ENCODE measurements at places on chromosomes 7 and 10.

GRCh38 chr10:101415884-101416283 lies 61.9 kb downstream of the BTRC start:
- no peak for DNase-seq

- no peak for DNase-seq
These were observed 106.8 kb upstream of the FAM133B start for GRCh38 chr7:92697012-92697411.

DNA sequence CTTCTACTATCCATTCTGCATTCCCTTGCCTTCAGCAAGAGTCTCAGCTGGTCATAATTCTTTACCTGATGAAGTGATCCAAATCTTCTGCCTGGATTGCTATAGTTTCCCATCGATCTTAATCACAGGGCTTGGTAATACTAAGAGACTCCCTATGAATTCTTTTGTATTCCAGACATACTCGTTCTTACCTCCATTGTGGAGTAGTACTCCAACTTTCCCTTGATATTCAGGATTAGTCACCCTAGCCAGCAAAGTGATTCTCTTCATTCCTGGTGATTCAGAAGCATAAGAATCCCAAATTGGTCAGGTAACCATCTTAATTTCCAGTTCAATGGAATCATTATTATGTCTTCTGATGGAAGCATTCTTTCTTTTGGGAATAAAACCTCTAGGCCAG lies 96.7 kb downstream of the TWIST1 start:
- no peak for DNase-seq

DNA sequence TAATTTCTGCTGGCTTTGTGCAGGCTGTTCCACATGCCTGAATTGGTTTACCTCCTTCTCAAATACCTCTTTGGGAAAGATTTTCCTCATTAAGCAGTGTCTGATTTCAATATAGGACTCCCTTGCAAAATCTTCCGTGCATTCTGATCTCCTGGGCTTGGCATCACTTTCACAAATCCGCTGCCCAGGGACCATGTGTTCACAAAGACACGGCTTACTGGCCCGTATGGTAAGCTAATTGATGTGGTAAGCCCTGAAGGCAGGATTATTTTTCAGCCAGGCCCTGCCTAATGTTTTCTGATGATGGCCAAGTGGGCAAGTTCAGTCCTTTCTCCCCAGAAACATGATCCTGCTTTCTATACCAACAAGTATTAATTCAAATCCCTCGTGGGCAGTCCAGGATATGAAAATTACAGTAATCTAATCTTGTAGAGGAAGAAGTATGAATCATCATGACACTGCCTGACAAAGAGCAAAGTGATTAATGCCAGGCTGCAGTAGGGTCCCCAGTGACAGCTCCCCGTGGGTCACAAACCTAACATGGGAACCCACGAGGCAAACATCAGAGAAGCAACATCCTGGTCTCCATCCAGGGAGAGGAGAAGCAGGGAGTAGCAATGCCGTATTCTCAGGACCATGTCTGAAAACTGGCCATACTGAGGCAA lies 11.6 kb upstream of the SVIL start:
- DNase-seq = no peak

GRCh38 chr7:101390901-101391301 lies 28.2 kb downstream of the COL26A1 start:
- DNase-seq = peak; percentile 4

- DNase-seq = no peak
These were observed 85.9 kb upstream of the GRB10 start for GRCh38 chr7:50868426-50869100.

- no peak for DNase-seq
These were observed 112.5 kb downstream of the MYOF start for GRCh38 chr10:93369588-93370164.

DNA sequence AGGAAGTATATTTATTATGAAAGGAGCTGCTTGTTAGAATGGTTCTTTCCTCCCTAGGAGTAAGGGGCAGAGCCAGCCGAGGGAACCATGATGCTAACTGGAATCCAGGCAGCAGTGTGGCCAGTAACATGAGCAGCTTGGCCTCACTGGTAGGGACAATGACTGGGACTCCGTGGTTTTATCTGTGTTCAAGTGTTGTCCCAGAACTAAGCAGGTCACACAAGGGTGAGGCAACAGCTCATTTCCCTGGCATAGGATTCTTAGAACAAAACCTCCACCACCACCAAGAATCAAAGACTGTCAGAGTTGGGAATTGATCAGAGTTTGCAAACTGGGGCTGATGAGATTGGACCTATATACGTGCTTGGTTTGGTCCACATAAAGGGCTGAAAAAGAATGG lies 138.9 kb upstream of the COBL start:
- no peak for DNase-seq

GRCh38 chr7:135862586-135863340 lies 114.2 kb upstream of the FAM180A start:
- DNase-seq = no peak

- DNase-seq = no peak
These were observed 60.8 kb downstream of the ADRA2A start for GRCh38 chr10:111137587-111137986.

DNA sequence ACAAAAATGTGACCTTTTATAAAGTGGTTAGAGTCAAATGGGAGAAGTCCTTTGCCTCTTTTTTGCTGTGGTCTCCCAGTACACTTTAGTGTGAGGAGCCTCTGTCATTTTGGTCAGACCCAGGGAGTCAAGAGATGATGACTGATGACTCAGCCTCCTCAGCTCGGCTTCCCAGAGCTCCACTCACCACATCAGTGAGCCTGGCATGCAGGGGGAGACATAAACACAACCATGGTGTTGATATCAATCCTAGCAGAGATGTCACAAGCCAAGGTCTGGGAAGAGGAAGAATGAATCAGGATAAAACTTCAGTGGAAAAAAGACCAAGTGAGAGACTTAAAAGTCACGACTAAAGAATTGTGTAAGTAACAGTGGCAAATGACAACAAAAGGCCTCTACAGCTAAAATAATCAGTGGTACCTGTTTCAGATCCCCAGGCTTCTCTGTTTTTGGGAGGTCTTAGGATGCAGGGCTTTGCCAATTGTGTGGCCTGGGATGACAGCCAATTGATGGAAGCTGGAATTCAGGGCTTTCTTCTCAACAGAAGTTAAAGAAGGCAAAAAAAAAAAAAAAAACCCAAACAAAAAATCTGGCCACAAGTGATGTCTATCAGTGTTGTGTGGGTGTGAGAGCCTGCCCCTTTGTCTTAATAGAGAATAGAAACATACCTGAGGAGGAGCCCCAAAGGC lies 50.2 kb downstream of the TFAM start:
- DNase-seq = no peak

GRCh38 chr7:16839646-16840045 lies 34.8 kb upstream of the AGR2 start:
- no peak for DNase-seq

DNA sequence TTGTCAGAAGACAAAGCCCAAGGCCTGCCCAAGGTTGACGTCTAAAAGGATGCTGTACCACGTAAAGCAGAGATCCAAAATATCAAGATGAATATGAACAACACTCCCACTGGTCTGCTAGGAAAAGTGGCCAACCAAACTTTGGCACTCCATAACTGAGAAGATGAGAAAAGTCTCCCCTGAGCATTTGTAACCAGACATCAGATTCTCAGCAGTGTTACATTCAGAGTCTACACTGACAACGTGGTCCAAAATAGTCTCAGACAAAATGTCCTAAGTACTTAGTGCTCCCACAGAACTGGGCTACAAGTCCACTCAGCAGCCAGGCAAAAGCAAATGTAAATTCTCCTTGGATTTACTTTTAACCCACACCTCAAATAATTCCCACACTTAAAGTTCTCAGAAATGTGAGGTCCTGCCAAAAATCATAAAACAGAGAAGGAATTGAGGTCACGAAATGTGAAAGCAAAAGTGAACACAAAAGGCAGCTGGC lies 185.1 kb upstream of the NOBOX start:
- no peak for DNase-seq

DNA sequence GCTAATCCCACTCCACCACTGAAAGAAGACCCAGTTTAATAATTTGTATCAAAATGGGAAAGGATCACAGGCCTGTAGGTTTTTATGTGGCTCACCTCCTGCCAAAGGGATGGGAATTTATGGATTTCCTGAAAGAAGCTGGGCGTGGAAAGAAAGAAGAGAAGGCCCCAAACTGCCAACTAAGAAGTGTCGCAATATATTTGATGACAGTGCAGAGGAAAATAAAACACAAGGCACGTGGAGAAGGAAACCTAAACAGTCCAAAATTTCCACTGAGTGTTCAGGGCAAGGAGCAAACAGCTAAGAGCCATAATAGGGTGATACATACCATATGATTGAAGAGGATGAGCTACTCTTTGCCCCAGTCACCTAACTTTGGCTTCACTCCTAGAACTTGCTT lies 667.2 kb downstream of the GATA3 start:
- DNase-seq = no peak

- no peak for DNase-seq
These were observed 83.0 kb upstream of the ATP6V0A4 start for GRCh38 chr7:138880881-138881578.

DNA sequence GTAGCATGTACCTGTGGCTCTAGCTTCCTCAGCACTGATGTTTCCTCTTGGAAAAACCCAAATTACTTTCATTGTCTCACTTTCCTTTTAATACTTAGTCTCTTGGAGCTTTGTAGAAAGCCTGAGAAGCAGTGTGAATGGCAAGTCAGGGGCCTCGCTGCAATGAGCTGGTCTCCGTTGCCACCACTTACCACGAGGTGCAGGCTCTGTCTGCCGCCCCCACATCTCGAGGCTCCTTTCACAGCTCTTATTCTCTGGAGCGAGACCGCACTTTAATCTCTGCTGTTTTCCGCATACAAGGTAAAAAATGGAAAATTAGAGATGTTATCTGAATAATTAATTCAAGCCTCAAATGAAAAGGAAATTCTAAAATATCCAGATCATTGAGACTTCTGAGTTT lies 186.2 kb downstream of the HECW1 start:
- no peak for DNase-seq

DNA sequence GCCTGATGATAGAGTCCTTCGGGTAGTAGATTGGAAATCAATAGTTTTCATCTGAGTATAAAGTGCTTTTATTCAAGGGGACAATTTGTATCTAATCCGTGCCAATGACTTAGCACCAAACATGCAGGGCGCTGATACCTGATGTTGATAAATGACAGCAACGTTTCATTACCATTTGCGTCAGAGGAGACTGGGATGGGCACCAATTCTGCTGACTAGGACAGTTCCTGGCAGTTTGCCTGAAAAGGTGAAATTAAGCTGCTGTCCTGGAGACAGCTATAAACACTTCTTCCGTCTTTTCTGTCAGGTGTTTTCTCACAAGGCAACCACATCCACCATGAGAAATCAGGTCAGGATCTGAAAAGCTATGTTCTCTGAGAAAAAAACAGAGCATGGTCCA lies 1136.4 kb downstream of the TYW1 start:
- no peak for DNase-seq

GRCh38 chr10:91528768-91529167 lies 104.1 kb downstream of the PPP1R3C start:
- no peak for DNase-seq

DNA sequence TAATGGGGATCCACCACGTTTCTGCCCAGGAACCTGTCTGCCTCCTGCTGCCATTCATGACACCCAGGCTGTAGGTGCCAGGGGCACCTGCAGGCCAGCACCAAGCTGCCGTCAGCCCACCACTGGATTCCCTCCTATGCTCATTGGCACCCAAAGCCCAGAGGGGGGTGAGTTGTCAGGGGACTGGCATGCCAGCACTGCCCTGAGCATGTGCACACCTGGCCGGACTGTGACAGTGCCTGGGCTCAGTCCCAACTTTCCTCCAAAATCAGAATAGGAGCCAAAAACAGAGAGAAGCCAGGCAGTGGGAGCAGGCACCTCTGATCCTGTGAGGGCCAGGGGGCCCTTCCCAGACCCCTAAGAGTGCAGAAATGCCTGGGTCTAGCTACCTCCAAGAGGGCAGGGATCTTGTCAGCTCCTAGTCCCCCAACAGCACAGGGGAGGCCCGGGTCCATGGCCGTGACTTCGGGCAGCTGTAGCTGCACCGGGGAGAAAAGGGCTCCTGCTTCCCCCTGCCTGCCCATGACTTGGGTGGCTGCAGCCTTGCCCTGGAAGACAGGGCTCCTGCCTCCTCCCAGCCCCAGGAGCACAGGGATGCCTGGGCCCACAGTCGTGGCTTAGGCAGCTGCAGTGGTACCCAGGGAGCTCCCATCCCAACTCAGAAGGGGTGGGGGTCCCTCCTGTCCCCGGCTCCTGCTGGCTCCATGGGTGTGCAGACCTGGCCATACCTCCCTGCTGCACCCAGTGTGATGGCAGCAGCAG lies 249.8 kb upstream of the DKK1 start:
- no peak for DNase-seq

DNA sequence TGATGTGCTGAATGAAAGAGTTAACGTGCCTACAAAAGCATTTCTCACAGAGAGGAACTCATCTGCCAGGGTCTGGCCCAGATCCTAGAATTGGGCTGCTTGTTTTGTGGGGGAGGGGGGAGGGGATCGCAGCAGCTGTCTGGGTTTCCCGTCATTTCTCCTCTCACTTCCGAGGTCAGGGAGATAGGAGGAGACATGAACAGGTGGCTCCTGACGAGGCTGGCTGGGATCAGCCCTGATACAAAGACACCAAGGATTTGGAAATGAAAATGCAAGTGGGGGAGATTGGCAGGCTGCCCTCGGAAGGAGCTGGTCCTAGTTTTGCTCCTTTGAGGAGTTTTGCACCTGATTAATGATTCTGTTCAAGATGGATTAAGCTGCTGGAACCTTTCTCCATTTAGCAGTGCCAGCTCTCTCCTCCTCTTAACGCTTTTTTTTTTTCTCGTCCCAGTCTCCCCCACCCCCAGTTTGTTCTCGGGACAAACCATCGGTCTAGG lies 86.8 kb upstream of the KMT2C start:
- no peak for DNase-seq

GRCh38 chr7:40757109-40757508 lies 622.3 kb downstream of the SUGCT start:
- no peak for DNase-seq

DNA sequence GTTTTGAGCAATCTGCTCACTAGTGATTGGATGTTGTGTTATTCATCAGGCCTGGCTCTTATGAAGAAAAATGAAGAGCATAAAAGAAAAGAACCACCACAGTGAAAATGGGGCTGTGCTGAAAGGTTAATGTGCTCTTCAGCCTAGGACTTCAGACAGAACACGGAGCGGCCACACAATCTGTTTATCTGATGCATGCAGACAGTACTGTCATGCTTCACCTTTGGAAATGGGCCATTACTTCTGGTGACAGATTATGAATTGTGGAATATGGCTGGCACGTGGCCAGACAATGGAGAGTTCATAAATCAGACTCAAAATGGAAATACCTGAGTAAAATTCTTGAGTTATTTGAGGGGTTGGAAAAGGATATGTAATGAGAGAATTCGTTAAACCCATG lies 86.0 kb upstream of the NOBOX start:
- DNase-seq = no peak

All from activated effector memory CD4-positive, alpha-beta T cell treated with Interleukin-2 at 50 U/mL for 16 hours (primary cell).